ENCODE measurements at places on chromosomes 13 and 19.

GRCh38 chr13:43786472-43786765 is 353 bp downstream of the ENOX1 start:
- no peak for DNase-seq

DNA sequence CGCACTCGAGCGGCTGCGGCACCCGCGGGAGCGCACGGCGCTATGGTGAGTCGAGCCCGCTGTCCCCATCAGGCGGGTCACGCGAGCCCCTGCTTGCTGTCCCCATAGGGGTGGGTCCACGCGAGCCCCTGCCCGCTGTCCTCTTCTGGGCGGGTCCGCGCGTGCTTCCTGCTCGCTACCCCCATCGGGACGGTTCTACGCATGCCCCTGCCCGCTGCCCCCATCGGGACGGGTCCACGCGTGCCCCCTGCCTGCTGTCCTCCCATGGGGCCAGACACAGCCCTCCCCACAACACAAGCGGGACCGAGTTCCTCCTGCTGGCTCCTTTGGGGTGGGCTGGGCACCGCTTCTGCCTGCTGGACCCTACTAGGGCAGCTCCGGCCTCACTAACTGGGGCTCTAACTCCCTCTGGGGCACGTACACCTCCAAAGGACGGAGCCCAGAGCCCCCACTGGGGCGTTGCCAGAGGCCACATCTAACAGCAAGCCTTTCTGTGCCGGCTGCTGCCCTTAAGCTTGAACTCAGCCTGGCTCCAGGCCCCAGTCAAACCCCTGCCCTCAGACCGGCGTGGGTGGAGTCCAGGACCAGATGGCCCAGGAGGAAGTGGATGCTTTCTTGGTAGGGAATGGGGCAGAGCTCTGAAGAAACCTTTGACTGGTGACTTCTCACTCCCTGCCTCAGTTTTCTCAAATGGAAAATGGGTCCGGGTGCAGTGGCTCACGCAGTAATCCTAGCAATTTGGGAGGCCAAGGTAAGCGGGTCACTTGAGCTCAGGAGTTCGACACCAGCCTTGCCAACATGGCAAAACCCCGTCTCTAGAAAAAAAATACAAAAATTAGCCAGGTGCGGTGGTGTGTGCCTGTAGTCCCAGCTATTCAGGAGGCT is 722 bp downstream of the COLGALT1 start:
- DNase-seq: peak; percentile 53

- no peak for DNase-seq
Measured at GRCh38 chr13:93758575-93758974, 532.0 kb downstream of the GPC6 start.

GRCh38 chr19:18379803-18380747 is 5.9 kb upstream of the GDF15 start:
- peak; percentile 89 for DNase-seq

DNA sequence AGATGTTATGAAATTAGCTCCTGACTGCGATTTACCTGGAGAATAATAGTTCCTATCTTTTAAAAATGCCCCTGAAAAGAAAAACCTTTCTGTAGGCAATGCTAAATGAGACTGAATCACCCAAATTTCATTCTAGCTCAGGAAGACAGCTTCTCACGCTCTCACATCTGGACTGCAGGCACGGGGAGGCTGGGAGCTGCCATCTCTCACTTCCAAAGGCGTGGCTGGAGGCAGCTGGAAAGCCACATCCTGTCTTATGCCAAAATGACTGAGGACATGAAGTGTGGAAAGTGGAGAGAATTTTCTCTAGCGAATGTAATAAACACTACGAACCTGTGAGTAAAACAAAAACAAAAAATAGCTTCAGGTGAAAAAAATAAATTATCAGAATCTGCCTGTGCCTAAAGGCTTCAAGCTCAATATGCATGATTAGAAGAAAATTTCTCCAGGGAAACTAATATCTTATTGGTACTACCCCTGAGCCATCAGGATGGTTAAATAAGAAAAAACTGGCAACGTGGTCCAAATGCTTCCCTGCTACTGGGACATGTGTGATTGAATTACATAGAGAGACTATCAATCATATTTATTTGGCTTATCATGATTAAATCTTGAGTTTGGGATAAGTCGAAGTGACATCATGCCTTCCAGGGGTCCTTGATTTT is 58.1 kb upstream of the UBL3 start:
- DNase-seq: no peak

DNA sequence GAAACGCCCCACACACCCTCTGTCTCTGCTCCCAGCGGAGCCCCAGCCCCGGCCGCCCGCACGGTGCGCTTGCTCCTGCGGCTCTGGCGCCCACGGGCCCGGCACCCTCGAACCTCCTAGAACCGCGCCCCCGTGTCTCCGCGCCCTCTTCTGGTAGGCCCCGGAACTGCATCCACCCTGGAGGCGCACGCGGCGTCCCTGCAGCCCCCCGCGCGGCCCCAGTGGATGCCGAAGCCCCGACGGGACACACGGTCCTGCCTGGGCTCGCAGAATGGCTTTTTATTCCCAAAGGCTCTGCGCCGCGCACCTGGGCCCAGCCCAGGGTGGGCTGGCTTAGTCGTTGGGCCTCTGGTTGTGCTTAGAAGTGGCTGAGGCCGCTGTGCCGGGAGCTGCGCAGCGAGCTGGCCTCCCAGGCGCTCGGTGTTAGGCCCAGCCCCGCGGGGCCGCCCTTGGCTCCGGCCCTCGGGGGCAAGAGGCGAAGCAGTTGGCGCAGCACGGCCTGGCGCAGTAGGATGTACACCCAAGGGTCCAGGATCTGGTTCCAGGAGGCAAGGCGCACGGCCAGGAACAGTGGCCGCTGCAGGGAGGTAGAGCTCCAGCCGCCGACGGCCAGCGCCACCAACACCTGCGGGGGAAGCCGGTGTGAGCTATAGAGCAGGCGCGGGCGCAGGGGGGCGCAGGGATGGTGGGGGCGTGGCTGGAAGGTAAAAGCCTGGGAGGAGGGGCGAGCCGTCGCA is 2.8 kb downstream of the PTGER1 start:
- peak; percentile 29 for DNase-seq

GRCh38 chr13:60619461-60619860 is 222.4 kb downstream of the TDRD3 start:
- no peak for DNase-seq

GRCh38 chr19:34505321-34506025 is 23.9 kb downstream of the WTIP start:
- DNase-seq: no peak

DNA sequence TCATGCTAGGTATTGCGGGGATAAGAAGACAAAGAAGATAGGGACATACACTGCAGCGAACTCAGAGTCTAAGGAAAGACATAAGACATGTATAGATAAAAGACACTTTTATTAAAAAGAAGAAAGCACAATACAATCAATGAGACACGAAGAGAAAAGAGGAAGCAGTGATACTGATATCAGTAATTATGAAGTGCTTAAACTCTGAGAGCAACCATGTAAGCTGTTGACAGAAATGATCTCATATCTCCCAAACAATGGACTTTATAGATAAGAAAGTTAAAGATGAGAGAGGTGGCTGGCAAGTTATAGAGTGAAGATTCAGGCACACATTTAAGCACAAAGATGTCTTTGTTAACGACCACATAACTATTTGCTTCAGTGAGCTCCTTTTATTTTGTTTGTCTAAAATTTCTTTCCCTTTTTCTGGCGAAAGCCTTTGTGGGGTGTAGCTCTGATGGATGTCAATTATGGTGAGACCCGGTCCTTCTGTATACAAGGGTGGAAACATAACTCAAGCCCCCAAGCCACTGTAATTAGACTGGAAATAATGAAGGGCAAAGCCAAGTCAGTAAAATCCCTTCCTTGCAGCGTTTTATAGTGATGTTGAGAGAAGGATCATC is 818.0 kb upstream of the SLC10A2 start:
- no peak for DNase-seq

- no peak for DNase-seq
Measured at GRCh38 chr13:40588101-40588500, 78.3 kb downstream of the FOXO1 start.

DNA sequence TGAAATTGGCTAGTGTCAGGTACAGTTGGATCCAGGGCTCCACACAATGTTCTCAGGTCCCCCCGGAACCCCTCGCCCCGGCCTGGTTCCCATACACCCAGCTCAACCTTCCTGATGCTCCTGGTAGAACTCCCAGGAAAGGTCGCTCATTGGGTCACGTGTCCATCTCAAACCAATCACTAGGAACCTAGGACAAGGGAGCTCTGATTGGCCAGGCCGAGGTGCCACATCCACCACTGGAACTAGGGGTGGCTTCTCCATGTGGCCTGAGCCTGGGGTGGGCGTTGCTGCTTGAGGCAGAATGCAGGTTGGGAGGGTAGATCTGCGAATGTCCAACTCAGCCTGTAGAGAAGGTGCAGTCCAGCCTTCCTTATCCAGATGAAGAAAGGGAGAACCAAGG is 6.9 kb upstream of the MEF2B start:
- DNase-seq: no peak

- DNase-seq: no peak
Measured at GRCh38 chr13:41500511-41500910, 43.2 kb downstream of the RGCC start.

GRCh38 chr19:10295847-10296591 is 6.3 kb downstream of the ICAM5 start:
- no peak for DNase-seq

- no peak for DNase-seq
Measured at GRCh38 chr13:39105110-39105509, 66.9 kb downstream of the NHLRC3 start.

DNA sequence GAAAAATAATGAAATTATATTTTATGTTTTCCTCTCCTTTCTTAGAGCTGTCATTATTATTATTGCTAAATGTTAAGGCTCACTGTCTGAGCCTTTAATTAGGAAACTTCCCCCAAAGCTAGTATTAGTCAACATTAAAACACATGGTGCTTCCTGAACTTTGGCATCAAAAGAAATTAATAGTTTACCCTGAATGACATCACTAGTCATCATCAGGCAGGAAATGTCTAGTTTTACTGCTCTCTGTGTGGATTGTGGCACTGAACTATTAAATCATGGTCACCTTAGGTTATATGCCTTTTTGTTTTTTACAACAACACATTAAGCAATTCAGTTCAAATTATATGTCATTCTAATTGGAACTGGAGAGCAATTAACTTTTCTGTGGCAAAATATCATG is 595.5 kb downstream of the SLITRK1 start:
- no peak for DNase-seq

DNA sequence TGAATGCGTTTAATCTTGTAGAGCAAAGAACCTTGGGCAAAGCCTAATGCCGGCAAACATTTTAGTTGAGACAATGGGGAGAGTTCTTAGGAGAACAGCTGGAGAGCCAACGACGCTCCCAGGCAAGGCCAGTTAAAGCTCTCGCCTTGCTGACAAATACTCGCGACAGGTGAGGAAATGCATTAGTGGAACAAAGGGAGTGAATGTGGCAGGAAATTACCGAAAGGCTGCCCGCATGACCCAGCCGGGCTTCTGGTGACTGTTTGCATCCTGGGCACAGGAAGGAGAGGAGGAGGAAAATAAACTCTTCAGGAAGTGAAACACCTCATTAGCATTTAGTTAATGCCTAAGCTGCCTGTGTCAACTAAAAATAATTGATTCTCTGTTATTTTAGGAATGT is 74.6 kb downstream of the SHISA2 start:
- DNase-seq: no peak

GRCh38 chr13:41075485-41075884 is 14.2 kb downstream of the WBP4 start:
- DNase-seq: no peak

DNA sequence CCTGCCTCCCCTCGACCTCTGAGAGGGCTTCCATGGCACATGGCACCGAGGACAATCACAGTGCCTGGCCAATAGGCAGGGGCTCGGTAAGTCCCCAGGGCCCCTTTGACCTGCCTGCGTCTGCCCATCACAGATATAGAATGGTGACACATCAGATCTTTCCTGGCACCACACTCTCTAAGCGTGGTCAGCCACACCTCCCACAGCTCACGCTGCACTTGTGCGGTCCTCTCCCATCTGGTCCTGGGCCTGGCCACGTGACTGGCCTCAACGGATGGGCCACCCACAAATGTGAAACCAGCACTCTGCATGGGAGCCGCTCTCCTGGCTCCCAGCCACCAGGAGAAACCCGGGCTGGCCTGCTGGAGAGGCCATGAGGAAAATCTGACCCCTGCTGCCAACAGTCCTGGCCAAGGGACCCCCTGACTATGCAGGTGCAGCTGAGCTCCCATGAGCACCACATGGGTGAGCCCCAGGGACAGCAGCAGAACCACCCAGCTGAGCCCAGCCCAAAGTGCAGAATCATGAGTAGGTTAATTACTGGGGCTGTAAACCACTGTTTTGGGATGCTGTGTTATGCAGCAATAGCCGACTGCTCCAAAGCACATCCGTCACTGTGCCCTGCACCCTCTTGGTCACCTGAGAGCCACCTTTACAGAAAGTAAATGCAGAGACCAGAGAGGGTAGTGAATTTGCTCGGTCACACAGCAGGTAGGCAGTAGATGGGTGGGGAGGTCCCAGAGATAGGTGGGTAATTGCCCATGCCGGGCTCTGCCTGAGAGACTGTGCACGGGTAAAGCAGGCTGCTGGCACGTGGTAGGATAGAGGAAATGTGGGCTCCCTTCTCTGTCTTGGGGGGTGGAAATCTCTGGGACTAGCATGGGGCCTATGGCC is 9.7 kb upstream of the MEF2B start:
- no peak for DNase-seq

DNA sequence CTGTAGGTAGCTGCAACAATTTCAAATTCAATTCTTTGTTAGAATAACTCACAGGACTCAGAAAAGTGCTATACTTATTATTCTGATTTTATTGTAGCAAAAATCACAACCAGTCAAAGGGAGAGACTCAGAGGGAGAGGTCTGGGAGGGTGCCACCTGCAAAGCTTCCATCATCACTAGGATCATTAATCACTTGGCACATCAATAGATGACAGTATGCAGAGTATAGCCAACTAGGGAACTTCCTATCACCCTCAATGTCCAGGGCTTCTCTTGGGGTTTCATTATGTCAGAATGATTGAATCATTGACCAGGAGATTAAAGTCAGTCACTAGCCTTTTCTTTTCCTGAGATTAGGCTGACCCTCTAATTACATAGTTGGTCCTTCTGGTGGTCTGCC is 431.3 kb upstream of the ATXN8OS start:
- DNase-seq: no peak

GRCh38 chr19:51427201-51427600 is 9.8 kb upstream of the SIGLEC10 start:
- DNase-seq: no peak

GRCh38 chr13:99363949-99364348 is 56.8 kb upstream of the GPR183 start:
- DNase-seq: no peak

DNA sequence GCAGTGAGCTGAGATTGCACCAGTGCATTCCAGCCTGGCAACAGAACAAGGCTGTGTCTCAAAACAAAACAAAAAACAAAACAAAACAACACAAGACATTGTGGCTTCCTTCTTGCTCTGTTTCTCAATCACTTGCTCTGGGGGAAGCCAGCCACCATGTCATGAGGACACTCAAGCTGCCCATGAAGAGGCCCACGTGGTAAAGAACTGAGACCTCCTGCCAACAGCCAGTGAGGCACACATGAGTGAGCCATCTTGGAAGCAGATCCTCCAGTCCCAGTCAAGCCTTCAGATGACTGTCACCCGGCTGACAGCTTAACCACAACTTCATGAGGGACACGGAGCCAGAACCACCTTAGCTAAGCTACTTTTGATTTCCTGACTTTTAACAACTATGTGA is 25.2 kb downstream of the CPT1C start:
- DNase-seq: no peak

- no peak for DNase-seq
Measured at GRCh38 chr19:13044231-13044836, 49.1 kb downstream of the NFIX start.

- no peak for DNase-seq
Measured at GRCh38 chr13:28049215-28049614, 51.2 kb downstream of the FLT3 start.

All from LoVo (cell line).